Stimulated activated CD4-positive, alpha-beta T cell treated with anti-CD3 and anti-CD28 coated beads, Interleukin-2, amount 100 ng/mL, for 4 hours (primary cell): ENCODE measurements at places on chromosomes 4 and X.

DNA sequence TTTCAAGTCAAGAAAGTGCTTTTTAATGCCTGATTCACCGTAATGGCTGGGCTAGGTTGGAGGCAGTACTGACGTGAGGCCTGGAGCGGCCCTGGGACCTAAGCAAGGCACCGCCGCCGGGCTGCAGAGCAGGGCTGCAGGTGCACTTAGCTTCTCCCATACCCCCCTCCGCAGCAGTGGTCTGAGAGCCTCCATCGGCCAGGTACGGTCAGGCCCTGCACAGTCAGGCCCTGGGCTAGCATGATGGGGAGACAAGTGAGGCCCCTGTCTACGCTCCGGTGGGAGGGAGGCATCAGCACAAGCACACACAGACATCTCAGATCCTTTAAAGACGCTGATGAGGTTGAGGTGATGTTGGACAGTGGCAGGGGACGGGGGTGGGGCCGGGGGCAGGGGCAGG, 4.7 kb downstream of the MAEA start:
- DNase-seq: no peak

GRCh38 chr4:105934386-105934785, 39.1 kb downstream of the NPNT start:
- DNase-seq: no peak

- DNase-seq: no peak
These were observed 45.7 kb downstream of the ELF2 start for GRCh38 chr4:139131209-139131870.

GRCh38 chr4:60400593-60400992, 799.5 kb upstream of the ADGRL3 start:
- no peak for DNase-seq

- DNase-seq: no peak
These were observed 74.3 kb upstream of the IQCM start for GRCh38 chr4:149889991-149890390.

DNA sequence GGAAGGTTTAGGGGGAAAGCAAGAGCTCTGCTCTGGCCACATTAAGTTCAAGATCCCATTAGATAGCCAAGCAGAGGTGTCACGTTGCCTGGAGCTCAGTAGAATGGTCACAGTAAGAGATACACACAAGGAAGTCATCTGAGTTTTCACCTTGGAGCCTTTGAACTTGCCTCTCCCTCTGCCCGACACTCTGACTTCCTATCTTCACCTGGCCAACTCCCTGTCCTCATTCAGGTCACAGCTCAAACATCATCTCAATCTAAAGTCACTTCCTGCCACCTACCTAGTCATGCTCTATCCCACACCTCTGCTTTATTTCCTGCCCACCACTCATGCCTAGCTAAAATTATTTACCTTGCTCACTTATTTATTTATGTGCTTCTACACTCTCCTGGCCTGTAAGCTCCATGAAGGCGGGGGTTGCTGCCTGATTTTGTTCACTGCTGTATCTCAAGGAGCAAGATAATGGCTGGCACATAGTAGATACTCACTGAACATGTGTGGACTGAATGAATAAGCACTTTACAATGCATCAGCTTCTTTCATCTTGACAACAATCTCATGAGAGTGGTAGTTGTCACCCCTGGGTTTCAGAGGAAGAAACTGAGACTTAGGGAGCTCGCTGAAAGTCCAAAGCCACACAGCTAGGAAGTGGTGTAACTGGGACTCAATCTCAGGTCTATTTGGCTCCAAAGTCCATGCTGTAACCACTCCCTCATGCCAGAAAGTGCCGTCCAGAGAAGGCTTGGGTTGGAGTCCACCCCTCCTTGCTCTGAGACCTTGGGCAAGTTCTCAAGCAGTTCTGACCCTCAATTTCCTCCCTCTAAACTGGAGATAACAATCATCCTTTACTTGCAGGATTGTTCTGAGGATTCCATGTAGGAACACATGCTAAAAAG, 40.3 kb downstream of the EFNB1 start:
- DNase-seq: no peak

GRCh38 chr4:24798036-24798610, 2.8 kb downstream of the SOD3 start:
- no peak for DNase-seq

- no peak for DNase-seq
These were observed 18.2 kb downstream of the PTTG2 start for GRCh38 chr4:37978248-37978924.

DNA sequence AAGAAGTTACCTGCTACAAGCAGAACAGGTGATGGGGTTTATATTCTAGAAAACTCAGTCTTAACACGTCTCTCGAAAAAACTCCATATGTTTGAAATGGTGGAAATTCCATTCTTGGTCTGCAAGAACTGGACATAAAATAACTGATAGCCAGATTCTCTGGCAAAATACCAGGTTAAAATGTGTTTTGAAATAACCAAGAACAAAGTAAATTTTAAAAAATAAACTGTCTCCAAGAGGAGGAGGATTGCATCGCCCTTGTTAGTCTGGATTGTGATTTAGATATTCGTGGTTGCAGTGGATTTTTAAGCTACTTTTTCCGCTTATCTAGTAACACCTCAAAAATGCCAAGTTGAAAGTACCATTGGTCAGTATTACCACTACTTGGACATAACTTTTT, 40.8 kb downstream of the CENPU start:
- DNase-seq: no peak

DNA sequence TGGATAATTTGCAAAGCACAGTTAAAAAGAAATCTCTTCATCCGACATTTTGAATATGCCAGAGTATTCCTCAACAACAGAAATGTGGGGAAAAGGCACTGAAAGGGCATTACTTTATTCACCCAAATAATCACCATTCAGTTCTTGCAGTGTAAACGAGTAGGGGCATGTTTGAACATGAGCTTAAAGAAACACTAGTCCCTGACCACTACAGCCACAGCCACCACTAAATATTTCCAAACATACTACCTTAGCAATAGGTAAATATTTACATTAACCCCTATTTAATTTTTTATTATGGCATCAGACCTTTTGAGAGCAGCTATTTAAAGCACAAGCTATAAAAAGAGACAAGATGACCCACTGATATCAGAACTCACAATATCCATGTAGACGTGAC, 27.6 kb downstream of the MCF2 start:
- DNase-seq: no peak

DNA sequence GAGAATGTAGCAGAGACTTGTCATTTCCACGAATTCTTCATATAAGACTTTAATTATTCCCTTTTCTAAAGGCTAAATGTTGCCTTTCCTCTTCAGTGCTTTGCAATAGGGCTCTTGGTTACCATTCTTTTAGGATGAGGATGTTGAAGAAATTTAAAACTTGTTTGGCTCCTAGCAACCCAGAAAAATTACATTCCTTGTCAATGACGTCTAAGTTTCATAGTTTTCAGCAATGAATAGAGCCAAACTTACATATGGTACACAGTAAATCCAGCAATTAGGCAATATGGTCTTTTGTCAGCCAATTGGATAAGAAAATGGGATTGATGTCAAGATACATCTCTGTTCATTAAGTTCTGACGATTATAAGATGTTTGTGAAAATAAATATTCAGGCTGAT, 1639.6 kb upstream of the PCDH10 start:
- DNase-seq: no peak

DNA sequence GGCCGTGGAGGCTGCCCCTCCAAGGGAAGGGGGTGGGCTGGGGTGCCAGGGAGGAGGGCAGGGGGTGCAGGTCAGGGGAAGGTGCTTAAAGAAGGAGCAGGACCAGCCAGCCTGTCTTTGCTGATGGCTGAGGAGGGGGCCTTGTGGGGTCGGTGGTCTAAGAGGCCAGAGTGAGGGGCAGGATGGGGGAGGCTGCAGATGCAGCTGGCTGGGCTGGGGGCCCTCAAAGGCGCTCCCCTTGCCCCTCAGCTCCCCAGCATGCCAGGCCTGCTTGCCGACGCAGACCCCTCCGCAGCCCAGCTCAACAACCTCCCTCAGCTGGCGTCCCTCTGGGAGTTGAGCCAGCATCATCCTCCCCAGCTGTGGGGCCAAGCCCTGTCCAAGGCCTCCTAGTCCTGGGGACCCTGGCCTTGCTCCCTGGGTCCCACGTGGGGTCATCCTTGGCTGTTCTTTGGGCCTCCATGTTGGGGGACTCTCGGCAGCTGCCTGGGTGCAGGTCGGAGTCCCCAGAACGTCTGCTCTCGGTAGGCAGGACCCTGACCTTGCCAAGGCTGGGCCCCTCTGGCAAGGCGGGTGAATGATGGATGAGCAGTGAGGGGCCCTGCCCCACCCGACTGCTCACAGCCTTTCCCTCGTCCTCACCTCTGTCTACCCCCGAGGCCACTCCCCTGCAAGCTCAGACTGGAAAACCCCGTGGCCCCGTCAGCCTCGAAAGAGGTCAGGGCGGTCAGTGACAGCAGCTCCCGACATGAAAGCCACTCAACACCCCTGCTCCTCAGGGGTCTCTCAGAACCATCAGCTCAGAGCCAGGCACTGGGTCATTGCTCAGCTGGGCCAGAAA, 119.4 kb downstream of the FAM53A start:
- DNase-seq: no peak

- no peak for DNase-seq
These were observed 120.3 kb downstream of the BANK1 start for GRCh38 chr4:101910786-101911373.

GRCh38 chr4:80094191-80094590, 21.2 kb upstream of the ANTXR2 start:
- no peak for DNase-seq

DNA sequence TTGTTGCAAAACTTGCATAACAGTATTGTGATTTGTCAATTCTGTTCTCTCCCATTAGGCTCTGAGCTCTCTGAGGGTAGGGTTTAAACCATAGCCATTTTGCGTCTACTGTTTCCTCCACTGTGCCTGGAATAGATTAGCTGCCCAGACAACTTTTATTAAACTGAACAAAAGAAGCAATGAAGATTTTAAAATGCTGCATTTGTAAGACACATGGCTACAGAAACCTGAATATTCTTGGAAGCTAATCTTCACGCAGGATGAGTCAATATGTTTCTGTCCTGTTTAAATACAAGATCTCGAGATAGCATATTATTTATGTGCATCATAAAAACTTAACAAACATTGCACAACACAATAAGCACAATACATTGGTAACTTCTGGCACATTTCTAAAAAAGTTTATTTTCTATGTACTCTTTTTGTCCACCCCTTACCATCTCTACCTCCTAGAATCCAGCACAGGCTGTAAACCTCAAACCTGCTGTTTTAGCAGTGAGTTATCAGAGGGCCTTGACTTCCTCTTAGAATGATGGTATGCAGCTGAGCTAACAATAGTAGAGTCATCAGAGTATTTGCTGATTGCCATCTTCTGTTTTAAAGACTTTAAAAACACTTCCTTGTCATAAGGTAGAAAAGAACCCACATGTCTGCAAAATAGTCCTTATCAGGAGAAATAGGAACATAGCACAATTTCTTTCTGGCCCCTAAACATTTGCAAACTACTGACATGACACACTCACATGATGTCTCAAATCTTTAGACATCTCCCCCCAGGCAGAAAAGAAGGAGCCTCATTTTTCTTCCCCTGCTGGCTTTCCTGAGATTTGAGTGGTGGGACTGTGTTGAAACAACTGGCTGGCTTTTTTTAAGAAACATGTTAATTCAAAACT, 10.6 kb upstream of the CCNG2 start:
- DNase-seq: no peak

DNA sequence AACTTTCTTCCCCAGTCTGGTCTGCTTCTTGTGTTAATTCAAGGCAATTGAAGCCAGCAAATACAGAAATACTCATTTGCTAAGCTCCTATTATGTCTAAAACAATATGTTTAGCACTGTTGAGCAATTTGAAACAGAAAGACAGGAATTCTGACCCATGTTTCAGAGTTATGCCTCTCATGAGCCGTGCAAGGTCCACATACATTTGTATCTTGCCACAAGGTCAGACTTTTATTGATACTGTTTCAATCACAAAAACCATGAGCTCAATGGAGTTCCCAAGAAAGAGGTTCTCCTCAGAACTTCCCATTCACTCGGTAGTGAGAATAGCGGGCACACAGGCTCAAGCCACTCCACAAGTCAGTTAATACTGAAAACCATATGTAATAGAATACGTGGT, 47.6 kb upstream of the SPRY1 start:
- no peak for DNase-seq

- no peak for DNase-seq
These were observed 1492.2 kb upstream of the TENM3 start for GRCh38 chr4:180751009-180751408.

DNA sequence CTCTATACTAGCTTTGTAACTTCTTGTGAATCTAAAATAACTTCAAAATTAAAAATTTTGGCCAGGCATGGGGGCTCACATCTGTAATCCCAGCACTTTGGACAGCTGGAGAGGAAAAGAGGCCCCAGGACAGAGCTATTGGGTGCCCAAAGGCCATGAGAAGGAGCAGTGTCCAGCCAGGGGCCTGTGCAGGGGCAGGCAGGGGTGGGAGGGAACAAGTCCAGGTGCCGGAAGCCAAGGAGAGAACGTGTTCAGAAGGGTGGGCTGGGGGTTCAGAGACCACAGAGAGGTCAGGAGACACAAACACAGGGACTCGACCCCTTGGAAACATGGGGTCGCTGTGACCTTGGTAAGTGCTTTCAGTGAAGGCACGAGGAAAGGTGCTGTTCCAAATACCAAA, 138.9 kb downstream of the EVC2 start:
- no peak for DNase-seq

DNA sequence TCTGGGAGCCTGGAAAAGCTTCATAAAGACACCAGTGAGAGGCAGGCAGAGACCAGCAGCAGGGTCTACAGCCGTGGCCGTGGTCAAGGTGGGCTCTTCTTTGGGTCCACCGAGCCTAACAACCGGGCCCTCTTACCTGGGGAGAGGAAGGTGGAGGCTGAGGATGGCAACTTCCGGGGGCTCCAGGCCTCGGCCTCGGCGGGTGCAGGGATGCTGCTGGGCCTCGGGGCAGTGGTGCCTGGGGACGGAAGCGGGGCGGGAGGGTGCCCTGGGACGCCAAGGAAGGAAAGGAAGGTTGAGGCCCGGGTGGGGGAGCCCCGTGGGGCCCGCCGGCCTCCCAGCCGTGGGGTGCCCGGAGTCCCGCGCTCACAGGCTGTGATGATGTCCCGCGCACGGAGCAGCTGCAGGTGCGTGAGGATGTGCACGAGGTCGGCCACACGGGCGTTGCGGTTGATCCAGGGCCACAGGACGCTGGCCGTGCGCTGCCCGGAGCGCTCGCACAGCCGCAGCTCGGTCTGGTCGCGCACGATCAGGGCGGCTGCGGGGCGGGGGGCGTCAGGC, 561 bp downstream of the IRAK1 start:
- no peak for DNase-seq

GRCh38 chr4:61771056-61771455, 570.9 kb downstream of the ADGRL3 start:
- no peak for DNase-seq

- DNase-seq: no peak
These were observed 3.9 kb upstream of the KLHL8 start for GRCh38 chr4:87224141-87224923.

GRCh38 chr4:84218031-84218430, 281.1 kb downstream of the NKX6-1 start:
- DNase-seq: no peak
